Activated naive CD4-positive, alpha-beta T cell treated with anti-CD3 and anti-CD28 coated beads, Interleukin-2, amount 50 U/mL, for 16 hours (primary cell): ENCODE measurements at places on chromosomes 16 and 17.

DNA sequence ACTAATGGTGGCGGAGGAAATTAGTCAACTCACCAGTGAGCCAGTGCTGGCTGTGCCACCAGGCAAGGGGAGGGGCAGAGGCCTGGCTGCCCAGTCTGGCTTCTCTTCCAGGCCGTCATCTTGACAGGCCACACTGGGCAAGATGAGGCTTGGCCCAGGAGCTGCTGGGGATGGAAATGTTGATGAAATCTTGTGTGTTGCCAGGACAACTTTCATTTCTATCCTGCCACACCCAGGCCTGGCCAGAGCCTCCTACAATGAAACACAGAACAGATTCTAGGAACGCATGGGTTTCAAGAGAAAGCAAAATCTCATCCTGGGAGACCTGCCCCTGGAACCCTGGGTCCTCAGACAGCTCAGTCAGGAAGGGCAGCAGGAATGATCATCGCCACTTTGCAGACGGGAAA, 9.3 kb downstream of the HEXIM2 start:
- no peak for DNase-seq

GRCh38 chr17:29621751-29622194, 939 bp downstream of the CORO6 start:
- DNase-seq: no peak

DNA sequence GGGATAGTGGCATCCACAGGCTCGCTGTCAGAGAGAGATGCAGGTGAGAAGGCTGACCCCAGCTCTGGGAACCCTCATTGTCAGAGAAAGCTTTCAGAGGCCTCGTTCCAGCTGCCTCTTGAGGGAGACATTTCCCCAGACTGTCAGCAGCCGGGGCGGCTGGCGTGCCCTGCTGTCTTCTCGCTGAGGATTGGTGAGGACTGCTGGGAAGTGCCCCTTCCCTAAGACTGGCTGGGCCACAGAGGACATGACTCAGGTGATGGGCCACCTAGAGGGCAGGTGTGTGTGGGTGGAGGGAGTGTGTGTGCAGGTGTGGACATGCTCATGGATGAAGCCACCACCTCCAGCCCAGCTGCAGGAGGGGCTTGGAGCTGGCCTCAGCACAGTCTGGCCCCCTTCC, 25.3 kb downstream of the SPACA3 start:
- no peak for DNase-seq

- no peak for DNase-seq
These were observed 42.1 kb downstream of the USP31 start for GRCh38 chr16:23107117-23107516.

GRCh38 chr16:54201200-54201599, 85.4 kb downstream of the IRX3 start:
- no peak for DNase-seq

DNA sequence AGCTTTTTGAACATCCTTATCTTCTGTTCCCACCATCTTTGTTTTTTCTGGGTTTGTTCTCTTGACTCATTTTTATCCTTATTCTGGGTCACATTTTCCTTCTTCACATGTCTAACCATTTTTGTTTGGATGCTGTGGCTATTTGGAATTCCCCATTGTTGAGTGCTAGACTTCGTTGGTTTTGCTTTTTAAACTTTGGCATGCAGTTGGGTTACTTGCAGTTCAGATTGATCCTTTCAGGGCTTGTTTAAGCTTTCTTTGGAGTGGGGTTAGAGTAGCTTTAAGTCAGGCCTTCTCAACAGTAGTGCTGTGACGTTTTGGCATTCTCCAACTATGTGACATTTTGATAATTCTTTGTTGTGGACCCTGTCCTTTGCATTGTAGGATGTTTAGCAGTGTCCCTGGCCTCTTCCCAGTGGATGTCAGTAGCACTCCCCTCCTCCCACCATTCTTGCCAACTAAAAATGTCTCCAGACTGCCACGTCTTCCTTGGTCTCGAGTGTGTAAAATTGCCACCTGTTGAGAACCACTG, 21.1 kb downstream of the PRMT7 start:
- DNase-seq: no peak

- DNase-seq: no peak
These were observed 33.9 kb upstream of the MEAK7 start for GRCh38 chr16:84538222-84538840.

GRCh38 chr16:74451951-74452758, 30.9 kb upstream of the CLEC18B start:
- no peak for DNase-seq

DNA sequence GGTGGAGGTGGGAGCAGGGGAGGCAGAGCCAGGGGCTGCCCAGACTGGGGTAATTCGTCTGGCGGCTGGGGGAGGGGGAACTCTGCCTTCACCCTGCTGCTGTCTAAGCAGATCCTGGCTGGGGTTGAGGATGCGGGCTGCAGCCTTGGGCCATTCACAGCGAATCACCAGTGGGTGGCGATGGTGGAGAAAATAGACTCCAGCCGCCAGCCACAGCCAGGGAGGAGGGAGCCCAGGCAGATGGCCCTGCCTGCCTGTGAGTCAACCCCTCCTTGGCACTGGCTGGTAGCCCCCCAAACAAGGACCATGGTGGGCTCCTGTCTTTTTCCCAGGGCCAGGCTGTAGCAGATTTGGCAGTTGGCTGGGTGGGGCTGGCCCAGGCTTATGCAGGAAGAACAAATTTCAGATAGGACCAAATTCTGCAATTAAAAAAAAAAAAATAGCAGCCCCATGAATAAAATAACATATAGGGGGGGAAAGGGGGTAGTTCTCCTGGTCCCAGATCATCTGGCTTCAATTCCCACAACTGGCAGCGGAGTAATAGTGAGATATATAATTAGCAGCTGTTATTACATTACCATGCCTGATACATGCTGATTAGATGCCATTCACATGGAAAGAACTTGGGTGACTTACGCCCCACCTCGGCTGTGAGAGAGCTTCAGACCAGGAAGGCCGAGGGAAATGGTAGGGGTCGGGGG, 41.5 kb upstream of the CDH5 start:
- DNase-seq: no peak

- no peak for DNase-seq
These were observed 381.7 kb downstream of the ZFHX3 start for GRCh38 chr16:72666267-72666666.

DNA sequence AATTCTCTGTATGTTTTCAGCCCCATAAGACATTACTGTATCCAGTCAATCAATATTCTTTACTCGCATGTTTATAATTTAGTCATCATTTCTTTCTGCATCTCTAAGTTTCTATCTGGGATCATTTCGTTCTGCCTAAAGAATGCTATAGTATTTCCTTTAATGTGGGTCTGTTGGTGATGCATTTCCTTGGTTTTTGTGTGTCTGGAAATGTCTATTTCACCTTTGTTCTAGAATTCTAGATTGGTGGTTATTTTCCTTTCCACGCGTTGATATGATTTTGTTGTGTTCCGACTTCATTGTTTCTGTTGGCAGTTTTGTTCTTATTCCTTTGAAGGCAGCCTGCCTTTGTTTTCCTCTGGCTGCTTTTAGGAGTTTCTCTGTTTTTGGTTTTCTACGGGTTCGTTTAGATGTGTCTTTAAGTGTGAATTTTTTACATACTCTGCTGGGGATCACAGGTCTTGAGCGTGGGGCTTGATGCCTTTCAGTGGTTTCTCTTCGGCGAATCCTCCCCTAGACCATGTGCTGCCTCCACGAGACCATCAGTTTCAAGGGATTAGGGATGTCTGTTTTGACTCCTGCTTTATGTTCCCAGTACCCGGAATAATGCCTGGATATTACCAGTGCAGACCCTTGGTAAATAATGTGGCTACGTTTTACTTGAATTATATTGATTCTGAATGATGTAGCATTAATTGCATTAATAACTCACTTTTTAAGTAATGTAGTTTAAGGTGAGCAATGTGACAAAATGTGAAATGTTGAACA, 23.5 kb downstream of the POLR3E start:
- no peak for DNase-seq

DNA sequence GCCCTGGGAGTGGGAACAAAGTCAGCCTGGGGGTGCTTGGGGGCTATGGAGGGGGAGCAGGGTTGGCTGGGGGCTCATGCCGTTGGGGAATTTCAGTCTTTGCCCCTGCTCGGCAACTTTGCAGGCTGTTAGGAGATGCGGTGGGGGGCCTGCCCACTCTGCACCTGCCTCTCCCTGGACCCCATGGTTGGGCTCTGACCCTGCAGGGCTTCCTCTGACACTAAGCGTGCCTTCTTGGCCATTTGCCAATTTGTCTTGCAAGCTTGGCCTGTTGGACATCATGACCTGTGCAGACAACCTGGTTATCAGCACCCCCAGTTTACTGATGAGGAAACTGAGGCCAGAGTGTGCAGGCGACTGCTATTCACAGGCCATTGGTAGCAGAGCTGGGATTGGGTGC, 14.6 kb downstream of the ADCY7 start:
- no peak for DNase-seq

DNA sequence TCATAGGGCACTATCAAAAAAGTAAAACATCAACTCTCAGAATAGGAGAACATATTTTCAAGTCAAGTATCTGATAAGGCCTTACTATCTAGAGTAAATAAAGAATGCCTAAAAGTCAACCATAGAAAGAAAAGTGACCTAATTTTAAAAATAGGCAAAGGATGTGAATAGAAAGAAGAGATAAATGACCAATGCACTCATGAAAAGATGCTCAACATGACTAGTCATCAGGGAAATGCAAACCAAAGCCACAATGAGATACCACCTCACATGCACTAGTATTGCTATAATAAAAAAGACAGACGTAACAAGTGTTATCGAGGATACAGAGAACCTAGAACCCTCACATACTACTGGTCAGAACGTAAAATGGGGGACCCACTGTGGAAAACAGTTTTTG, 90.8 kb downstream of the DYNLRB2 start:
- DNase-seq: no peak

- DNase-seq: no peak
These were observed 384.0 kb downstream of the SOX9 start for GRCh38 chr17:72504783-72505182.

GRCh38 chr17:31389657-31390381, 1.7 kb upstream of the RAB11FIP4 start:
- no peak for DNase-seq

DNA sequence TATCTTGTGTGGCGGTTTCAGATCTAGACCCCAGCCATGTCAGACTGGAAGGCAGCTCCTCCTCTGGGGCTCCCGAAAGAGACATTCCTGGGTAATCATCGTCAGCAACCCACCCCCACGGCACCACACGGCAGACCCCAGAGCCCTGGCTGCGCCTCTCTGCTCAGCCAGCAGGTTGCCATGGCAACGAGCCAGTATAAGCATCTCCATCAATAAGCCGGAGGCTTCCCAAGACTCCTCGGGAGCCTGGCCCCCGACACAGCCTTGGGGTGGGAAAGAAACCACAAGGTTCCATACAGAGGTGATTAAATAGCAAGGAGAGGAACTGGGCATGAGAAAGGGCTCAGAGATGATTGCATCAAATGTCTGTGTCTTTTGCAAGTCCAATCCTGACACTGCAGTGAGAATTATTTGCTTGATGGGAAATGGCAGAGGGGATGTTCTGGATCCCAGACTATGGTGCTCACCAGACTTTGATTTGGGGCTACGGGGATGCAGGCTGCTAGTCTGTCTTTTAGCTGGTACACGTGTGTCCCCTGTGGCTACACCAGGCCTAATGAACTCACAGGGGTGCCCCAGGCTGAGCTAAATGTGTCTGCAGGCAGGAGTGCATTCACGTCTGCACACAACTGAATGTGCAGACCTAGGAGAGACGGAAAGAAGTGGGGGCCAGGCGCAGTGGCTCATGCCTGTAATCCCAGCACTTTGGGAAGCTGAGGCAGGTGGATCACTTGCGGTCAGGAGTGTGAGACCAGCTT, 320.5 kb upstream of the TNRC6C start:
- DNase-seq: no peak

- DNase-seq: no peak
These were observed 963.5 kb upstream of the SOX9 start for GRCh38 chr17:71157297-71157696.

DNA sequence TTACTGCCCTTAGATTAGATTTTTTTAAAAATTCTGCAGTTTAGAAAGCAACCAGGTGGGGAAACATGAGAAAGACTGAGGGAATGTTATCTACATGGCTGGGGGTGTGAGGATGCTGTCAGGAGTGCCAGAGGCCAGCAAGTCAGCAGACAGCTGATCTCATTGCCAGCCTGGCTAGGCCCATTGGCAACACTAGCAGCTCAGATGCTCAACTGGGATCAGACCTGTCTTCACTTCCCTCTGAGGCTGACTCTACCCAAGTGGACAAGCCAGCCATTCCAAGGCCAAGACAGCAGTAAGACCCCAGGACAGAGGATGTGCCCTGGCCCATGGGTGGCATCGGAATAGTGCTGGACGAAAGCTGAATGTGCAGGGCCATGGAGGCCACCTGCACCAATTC, 96.2 kb downstream of the TMEM132E start:
- DNase-seq: no peak

- no peak for DNase-seq
These were observed 18.2 kb upstream of the KCNJ12 start for GRCh38 chr17:21357696-21358656.

DNA sequence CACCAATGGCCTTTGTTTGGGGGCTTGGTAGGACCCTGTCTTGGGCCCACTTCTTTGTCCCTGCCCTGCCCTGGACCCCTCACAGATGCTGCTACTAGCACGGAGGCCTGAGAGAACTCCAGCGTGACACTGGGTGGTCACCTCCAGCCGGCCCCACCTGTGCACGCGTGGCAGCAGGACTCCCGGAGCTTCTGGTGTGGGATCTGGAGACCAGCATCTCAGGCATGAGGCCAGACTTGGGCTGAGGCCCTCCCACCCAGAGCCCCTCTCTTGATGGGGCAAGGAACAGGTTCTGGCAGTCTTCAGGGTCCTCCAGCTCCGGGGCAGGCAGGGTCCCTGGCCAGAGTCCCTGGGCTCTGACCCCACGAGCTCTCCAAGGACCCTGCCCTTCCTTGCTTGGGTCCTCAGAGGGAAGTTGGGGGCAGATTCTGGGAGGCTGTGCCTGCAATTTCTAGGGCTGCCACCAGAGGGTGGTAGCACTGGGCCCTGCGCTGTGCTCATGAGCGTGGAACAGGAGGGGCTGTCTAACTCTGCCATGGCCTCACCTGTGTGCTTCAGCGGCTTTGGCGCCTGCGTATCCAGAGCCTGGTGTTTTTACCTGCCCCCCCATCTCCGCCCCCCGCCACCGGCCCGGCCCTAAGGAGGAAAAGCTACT, 3.1 kb upstream of the BAIAP3 start:
- no peak for DNase-seq

- DNase-seq: peak; percentile 29
These were observed 57.3 kb downstream of the RAP1GAP2 start for GRCh38 chr17:2853283-2854142.

GRCh38 chr16:3810198-3810664, 70.3 kb downstream of the CREBBP start:
- DNase-seq: no peak
